ENCODE measurements at places on chromosomes 16 and 17. TPM values are rescaled to one million over a fixed set of nuclear protein-coding genes. Genes with fewer than 3 reads are reported as not detected.

SULT1A2 gene
- 5.4 TPM for polyA plus RNA-seq

PRSS36 gene
- 1.8 TPM for polyA plus RNA-seq

SCGB1C2 gene
- not detected for polyA plus RNA-seq

DNA sequence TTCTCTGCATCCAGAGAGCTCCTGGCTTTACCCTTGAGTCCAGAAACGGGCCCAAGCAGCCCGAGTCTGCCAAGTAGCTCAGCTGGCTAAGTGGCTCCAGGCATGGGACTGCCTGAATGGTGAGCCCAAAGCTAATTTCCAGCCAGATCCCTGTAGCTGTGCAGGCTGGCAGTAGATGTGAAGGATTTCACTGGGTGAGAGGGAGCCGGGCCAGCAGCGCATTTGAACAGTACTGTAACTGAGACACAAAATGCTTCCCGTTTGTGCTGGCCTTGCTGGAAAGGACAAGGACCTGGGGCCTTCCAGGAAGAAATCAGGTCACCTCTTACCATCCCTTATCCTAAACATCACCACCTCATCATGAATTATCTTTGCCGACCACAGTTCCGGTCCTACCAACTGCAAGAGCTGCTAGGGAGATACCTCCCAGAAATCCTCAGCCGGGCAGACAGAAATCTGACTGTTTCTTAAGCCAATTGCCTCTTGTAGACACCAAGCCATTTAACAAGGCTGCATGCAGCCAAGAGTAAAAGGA, 3.7 kb downstream of the TIMP2 start:
- peak; percentile 37 for DNase-seq

- peak; percentile 80 for DNase-seq
These were observed 173.6 kb downstream of the IRF8 start for GRCh38 chr16:86072328-86073102.

GRCh38 chr16:61871837-61872777, 164.1 kb downstream of the CDH8 start:
- no peak for DNase-seq

DNA sequence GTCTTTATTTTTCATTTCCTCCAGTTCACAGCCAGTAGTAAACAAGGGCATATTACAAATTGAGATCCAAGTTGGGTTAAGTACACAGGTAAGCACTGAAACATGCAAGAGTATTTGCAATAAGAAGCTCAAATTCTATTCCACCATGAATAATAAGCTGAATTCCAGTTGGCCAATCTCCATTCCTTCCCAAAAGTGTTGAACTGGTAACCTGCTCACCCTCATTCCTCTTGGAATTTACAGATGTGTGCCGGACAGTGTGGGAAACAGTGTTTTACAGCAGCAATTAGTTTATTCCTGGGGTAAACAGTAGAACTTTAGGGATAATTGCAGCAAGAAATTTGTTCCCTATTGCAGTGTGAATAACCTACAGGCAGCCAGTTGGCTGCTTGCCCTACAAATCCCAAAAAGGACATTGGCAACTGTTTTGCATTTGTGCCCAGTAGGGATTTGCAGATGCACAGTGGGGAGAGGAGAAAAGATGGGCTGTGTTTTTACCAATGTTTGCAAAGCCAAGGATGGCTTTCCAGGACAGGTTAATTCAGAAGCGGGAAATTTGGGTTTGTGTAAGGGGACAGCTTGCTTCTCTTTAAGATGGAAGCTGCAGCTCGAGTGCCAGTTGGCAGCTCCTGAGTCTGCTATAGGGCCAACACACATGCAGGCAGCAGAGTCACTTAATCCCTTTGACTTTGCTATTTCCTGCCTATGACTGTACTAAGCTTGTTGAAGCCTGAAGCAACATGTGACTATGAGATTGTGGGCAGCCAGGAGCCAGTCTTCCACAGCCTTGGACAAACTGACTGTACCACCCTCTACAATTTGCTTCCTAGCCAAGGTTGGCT, 318.9 kb downstream of the MAP2K6 start:
- DNase-seq: peak; percentile 37

DNA sequence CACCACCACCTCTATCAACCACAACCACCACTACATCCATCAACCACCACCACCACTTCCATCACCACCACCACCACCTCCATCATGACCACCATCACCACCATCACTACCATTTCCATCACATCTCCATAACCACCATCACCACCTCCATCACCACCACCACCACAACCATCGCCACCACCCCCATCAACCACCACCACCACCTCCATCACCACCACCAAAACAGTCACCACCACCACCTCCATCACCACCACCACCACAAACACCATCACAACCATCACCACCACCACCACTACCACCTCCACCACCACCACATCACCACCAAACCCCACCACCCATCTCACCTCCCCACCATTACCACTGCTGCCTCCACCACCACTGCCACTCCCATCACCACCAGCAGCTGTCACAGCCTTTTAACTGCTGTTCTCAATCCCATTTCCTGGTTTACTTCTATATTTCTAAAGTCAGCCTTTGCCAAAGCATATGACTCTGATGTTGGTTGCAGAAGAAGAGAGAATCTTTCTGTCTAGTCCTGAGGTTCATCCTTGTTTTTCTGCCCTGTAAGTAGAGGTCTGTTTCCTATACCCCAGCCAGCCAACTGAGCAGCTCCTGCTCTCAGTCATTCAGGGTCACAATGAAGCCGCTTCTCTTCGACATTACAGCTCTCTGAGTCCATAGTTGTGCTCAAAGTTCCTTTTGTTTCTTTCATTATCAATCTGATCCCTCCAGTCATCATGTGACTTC, 14.0 kb downstream of the MARCHF10 start:
- no peak for DNase-seq

GRCh38 chr16:15874745-15875314, 13.6 kb downstream of the CEP20 start:
- peak; percentile 82 for DNase-seq

DNA sequence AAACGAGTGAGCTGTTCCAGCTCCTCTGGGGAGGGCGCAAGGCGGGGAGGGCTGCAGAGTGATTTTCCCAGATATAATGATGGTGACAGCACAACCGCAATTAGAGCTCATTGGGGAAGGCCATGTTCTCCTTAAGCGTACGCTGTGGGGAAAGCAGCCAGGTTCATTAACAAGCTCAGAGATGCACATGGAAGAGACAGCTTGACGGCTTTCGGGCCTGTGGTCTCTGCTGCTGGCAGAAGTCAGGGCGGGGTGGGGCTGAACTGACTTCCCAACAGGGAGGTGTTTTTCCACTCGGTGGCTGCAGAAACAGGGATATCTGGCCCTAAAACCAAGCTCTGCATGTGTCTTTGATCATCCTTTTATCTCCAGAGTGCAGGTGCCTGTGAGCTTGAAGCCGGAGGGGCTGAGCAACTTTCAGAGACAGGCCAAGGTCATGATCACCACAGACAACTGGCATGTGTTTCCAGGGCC, 24.0 kb upstream of the CACNG1 start:
- no peak for DNase-seq

DNA sequence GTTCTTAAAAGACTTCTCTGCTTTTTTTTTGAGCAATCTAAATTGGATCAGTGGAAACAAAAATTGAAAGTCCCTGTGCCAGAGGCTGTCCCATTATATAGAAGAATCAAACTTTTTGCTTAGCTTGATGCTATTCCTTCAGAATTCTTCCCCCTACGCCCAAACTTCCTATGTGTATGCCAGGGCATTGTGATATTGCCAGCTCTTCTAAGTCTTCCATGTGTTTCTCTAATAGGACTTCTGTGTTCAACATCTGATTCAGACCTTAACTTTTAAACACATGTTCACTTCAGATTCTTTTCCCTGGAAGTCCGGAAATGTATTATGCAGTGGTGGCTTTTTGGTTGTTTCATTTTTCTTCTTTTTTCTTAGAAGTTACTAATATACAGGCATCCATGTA, 18.7 kb downstream of the PTRH2 start:
- DNase-seq: no peak

GRCh38 chr16:65172356-65172755, 50.5 kb upstream of the CDH11 start:
- DNase-seq: no peak

DNA sequence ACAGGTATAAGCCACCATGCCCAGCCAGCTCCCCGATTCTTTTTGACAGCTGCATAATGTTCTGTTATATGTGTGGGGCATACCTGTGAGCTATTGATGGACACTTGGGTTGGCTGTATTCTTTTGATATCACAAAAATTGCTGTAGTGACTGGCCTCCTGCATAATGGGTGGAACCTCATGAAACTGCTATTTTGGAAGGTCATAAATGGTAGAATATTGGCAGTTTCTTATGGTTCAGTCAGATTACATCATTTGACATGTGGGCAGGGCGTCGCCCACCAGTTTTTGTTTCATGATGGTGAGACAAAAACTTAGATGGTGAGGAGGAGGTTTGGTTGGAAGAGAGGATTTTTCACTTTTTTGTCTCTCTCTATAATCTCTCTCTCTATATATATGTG, 26.7 kb upstream of the POLR3E start:
- DNase-seq: no peak

GRCh38 chr17:9587969-9588656, 11.7 kb downstream of the CFAP52 start:
- DNase-seq: no peak

DNA sequence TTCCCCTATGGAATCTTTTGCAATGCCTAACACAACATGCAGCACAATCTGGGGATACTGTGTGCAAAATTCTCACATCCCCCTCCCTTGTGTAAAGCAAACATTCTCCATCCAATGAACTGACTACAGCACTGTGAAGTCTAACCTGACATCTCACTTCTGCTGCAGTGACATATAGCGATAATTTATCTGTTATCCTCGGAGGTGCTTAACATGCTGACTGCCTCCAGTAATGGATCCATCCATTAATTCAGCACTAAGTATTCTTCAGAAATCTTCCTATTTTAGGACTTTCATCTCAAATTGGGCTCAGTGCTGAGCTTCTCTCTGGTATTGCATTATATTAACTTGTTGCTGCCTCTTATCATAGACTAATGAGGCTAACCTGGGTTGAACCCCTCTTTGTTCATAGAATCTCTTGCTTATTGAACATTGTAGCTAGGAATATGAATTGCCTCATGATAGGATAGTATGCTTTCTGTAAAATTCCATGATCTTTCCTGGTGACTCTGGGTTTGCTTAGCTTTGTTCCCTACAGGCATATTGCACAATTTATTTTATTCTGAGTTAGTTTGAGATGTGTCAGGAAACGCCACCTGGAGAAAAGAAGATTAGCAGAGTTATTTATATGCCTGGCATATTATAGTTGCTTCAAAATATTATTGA, 187.9 kb downstream of the CNTNAP4 start:
- DNase-seq: no peak

DNA sequence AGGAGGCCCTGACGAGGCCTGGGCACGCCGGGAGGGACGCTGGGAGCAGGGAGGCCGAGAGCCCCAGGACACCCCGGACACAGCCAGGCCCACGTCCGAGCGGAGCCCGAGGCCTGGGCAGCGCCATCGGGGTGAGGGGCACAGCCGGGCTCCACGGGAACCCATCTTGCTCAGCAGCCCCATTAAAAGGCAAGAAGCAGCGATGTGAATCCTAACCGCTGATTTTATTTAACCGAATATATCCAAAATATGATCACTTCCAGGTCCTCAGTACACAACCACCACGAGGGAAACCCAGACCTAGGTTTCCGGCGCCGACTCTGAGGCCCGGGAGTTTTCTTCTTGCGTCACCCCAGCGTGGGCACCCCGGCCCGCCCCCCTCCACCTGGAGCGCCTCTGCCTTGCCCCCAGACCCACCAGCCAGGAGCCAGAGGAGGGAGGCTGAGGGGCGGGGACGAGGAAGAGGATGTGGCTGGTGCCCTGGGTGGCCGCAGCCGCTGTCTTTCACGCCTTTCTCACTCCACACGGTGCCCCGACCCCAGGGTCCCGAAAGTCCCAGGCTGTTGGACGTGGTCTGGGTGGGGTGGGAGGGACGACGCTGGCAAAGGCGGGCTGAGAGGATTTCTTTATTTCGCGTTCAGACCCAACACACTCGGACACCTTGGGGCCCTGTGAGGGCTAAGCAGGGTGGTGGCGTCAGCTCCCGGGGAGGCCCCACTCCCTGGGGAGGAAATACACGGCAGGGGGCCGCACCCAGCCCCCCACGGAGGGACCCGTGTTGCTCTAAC, 568 bp upstream of the CCDC154 start:
- DNase-seq: no peak

DNA sequence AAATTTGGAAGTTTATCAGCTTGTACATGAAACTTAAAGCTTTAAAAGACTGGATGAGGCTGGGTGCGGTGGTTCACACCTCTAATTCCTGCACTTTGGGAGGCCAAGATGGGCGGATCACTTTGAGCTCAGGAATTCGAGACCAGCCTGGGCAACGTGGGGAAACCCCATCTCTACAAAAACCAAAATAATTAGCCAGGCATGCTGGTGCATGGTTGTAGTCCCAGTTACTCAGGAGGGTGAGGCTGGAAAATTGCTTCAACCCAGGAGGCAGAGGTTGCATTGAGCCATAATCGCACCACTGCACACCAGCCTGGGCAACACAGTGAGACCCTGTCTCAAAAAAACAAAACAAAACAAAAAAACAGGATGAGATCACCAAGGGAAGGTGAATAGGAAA, 209.5 kb downstream of the AATF start:
- no peak for DNase-seq

DNA sequence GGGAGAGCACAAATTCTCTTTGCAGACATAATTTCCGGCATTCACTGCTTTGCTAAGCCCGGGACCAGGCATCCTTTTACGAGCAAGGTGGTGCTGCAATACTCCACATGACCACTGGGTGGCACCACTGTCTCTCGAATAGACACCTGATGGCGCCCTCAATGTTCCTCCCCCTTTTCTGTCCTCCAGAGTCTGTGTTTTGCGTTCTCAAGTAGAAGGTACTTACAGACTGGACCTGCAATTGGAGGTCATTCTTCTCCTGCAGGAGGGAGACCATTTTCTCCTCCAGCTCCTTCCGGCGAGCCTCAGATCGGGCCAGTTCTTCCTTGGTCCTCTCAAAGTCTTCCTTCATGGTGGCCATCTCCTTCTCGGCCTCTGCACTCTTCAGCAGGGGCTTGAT, 45.2 kb downstream of the MYH13 start:
- peak; percentile 90 for DNase-seq

DNA sequence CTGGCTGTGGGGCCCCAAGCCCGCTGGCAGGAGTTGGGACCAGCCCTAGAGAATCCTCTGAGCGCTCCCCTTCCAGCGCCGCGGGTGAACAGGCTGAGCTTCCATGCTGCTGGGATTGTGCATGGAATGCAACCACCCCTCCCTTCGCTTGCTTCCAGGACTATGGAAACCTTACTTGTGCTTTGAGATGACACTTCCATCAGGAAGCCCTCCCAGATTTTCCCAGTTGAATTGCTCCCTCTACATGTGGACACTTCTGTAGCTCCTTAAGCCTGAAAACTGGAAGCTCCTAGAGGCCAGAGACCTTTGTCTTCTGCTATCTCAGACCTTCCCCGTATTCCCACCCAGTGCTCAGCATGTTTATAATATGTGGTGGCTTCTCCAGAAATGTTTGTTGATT, 213.2 kb upstream of the RPL38 start:
- no peak for DNase-seq
